ENCODE measurements at places on chromosomes 5 and 9.

DNA sequence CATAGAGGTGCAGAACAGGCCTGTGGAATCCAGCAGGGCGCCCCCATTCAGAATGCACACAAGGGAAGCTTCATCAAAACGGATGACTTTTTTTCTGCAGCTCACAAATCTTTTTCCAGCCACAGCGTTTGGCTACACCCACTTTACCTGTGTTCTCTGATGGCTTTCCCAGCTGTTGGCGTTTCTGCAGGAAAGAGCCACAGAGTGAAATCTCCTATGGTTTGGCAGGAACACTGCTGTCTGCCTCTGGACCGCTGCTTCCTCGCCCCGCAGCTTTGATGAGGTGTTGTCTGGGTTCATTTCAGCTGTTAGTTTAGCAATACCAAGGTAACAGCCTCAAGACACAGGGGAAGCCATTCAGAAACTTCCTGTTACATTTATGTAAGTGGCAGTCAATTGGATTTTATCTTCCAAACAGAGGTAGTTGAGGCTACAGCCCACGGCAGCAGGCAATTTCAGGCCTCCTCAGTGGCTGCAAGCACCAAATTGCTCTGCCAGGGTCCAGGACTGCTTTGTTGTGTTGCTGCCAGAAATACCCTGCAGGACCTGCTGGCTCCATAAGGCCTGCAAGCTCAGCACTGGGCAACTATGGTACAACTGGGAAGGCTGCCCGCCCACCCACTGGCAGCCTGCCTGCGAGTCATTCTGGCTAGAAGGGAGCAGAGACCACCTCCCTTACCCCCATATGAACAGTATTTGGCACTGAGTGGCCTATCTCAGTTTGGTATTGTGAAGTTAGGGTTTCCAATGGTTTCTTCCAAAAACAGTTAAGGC is 96.7 kb downstream of the MVB12B start:
- no peak for DNase-seq

DNA sequence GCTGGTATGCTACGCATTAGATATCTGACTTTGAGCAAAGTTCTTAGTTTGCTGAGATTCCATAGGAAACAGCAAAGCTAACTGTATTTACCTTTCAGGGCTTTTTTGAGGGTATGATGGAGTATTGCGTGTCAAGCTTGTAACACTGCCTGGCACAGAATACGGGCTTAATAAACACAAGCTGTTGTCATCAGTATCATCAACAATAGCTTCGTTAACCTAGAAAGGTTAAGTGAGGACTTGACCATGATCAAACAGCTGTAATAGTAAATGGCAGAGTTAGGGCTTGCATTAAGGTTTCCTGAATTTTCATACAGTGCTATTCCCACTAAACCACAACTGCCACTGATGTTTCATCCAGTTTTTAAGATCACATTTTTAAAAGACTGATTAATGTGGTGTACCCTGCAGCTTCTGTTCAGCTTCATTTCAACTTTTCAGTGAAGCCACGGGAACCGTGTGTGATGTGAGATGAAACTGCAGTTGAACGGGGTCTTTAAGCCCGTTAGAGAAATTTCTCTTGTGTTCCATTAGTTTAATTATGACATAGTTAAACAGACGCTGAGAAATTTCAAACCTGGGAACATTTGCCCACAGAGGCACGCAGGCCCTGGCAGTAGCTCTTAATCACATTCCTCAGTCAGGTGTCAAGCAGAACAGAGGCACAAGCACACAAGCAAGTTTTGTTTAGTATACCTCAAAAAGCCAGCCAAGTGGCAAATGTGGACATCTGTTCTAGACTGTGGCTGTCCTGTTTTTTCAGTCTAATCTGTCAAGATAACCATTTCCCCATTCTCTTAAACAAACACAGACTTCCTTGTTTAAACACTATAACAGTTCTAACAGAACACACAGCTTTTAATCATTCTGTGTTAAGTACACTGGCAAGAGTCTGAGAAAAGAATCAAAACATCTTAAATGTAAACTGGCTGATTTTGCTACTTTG is 147.1 kb downstream of the ZNF608 start:
- peak; percentile 80 for DNase-seq

- no peak for DNase-seq
Measured at GRCh38 chr9:2465516-2465915, 156.1 kb upstream of the VLDLR start.

- no peak for DNase-seq
Measured at GRCh38 chr5:154588091-154588774, 110.2 kb upstream of the HAND1 start.

GRCh38 chr9:90868555-90868954 is 66.9 kb downstream of the SYK start:
- DNase-seq, result no peak

DNA sequence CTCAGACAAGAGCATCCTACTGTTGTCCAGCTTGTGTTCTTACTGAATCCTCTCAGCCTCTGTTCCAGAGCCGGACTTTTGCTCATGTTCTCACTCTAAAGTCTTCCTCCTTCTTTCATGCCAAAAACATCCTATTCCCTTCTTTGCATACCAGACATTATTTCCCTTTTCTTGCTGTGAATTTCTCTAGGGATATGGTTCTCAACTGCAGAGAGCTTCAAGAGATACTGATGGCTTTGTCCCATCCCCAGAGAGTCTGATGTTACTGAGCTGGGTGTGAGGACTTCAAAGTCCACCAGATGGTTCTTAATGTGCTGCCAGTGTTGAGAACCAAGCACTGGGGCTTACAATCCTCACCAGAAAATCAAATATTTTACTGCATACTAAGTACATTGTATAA is 98.6 kb upstream of the FER start:
- DNase-seq, result no peak

- DNase-seq, result no peak
Measured at GRCh38 chr5:138955013-138955660, 80.0 kb upstream of the LRRTM2 start.

DNA sequence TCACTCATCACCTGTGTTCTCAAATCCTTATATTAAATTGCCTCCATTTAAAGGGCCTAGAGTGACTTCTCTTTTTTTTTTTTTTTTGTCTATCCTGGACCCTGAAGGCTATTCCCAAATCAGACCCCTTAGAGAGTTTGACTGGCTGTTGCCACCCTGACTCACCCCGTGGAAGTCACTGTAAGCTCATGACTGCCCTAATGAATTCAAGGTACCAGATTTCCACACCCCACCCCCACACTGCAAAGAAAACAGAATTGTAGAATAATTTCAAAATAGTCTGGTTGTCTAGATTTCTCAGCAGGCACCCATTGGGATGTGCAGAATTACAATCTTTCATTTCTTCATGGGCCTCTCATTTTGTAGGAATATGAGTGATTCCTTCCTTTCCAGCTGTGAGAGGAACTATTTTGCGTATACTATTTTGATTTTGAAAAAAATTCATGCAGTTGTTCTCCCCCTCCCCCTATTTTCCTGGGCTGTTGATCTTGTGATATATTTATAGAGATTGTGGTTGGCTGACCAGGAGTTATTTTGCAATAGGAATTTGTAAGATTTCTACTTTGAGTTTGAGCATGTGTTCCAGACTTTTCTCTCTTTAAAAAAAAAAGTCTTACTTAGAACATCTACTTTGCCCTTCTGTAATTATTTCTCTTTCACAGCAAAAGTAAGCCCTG is 79.1 kb downstream of the ZNF618 start:
- peak; percentile 52 for DNase-seq

DNA sequence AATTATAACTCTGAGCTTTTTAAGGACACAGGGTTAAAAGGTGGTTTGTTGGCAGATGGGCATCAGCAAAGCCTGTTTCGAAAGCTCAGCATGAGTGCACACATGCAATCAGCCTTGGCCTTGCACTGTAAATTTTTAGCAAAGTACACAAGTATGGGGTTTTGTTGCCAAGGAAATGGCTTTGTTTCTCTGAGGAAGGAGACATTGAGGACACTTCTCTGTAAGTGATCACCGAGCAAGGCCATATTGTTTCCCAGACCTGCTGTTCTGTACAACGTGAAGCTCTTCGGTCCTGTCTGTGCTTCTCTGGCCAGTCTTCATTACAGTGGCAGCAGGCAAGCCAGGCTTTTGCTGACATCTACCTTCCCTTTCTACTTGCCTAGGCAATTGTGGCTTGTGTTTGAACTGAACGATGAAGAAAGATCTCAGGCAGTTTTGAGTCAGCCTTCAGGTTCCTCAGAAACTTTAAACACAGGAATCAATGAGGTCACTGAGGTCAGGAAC is 27.9 kb upstream of the GLRX start:
- peak; percentile 73 for DNase-seq

DNA sequence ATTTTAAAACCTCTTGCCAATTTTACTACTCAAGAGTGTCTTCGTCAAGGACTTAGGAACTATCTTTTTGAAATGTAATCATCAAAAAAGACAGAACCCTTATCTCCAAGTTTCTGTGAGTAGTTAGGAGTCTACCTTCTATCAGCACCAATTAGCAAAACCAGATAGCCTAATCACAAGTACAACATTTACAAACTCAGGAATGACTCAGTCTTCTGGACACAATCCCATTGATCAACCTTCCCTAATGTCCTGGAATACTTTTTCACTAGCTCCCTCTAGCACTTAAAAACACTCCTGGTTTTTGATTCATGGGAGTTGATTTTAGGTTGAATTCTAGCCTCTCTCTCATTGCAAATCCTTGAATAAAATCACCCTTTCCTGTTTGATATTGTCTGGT is 680.7 kb downstream of the PRR16 start:
- DNase-seq, result no peak

GRCh38 chr5:50958852-50959457 is 292.5 kb downstream of the PARP8 start:
- DNase-seq, result no peak

GRCh38 chr5:136033848-136034247 is 5.1 kb downstream of the TGFBI start:
- no peak for DNase-seq

All from epithelial cell of proximal tubule (primary cell).